ENCODE measurements at places on chromosomes 6 and 20. TPM values are rescaled to one million over a fixed set of nuclear protein-coding genes. Genes with fewer than 3 reads are reported as not detected.

Gene TUBB2B
- 2.2 TPM for total RNA-seq

DNA sequence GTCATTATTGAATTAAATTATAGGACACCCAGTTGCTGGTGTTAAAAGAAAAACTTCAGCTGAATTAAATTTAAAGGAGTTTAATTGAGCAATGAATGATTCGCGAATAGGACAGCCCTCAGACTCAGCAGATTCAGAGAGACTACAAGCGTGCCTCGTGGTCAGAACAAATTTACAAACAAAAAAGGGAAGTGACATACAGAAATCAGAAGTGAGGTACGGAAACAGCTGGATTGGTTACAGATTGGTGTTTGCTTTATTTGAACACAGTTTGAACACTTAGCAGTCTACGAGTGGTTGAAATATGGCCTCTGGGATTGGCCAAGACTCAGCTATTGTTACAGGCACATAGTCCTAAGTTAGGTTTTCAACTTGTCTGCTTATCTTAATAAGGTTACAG lies 25.8 kb upstream of the TNFRSF21 start:
- DNase-seq: no peak

DNA sequence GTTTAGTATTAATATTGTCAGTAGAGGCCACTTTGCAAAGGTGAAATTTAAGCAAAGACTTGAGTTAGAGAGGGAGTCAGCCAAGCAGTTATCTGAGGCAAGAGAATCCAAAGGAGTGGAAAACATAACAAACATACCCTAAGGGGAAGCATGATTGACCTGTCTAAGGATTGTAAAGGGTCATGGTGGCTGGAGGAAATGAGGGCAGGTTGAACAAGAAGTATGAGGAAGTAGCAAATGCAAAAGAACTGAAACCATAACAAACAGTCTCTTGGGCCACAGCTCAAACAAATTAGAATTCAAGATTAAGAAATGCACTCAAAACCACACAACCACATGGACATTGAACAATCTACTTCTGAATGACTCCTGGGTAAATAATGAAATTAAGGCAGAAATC lies 103.2 kb downstream of the FBXO5 start:
- DNase-seq: no peak

DNA sequence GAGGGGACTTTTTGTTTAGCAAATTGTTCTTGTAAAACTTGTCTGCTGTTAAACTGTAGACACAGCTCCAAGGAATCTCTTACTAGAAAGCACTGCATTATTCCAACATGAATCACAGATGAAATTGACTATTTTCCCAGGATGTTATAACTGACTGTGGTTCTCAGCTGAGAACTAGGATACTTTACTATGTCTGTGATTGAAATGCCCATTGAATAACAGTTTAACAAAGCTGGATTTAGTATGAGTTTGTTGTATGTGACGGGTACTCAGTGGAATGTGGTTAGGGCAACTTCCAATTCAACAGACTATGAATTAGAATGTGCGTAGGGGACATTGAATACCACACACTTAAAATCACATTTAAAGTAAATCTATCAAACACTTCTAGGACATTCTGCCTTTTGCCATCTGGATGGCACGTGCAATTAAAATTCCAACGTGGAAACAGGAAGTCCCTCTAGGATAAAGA lies 193.4 kb upstream of the PREP start:
- no peak for DNase-seq

GRCh38 chr20:58660855-58661597 lies 9.9 kb downstream of the STX16 start:
- no peak for DNase-seq

- DNase-seq: no peak
Observed at GRCh38 chr6:35082733-35083403, 58.3 kb downstream of the TCP11 start.

DNA sequence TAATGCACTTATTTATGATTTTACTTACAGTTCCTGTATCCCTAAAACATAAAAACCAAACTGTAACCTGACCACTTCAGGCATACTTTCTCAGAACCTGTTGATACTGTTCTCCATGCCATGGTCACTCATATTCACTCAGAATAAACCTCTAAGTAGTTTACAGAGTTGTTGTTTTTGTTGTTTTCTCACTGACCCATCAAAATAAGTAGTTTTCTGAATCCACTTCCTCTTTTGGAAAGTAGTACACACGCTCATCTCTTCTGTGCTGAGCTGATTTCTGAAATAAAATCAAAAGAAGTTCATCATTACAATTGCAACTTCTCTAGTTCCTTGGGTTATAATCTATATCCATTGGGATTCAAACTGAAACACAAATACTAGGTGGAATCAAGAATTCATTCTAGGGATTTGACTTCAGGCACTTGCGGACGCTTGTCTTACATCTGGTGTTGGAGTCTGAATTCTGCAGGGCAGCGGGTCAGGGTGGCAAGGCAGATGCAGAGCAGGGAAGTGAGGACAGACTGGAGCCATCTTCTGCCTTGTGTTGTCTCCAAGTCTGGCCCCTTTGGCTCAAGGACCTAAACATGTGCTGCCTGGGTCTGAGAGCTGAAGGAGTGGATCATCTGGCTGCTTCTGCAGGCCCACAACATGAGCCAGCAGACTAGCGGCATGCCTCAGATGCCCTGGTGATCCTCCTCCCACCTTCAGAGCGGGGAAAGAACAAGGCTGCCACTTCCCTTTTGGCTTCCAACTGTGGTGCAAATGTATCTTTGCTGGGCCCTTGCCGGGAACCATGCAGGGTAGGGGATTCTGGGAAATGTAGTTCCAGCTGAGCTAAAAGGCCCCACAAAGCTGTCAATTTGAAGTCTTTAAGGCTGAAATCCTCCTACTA lies 167.9 kb upstream of the MYLIP start:
- no peak for DNase-seq

GRCh38 chr6:66902457-66902856 lies 1195.4 kb upstream of the EYS start:
- DNase-seq: no peak
